NCI-H446 (cell line): ENCODE measurements at places on chromosomes 3 and 15.

GRCh38 chr3:195612075-195612800 is 28.5 kb upstream of the APOD start:
- DNase-seq: no peak

DNA sequence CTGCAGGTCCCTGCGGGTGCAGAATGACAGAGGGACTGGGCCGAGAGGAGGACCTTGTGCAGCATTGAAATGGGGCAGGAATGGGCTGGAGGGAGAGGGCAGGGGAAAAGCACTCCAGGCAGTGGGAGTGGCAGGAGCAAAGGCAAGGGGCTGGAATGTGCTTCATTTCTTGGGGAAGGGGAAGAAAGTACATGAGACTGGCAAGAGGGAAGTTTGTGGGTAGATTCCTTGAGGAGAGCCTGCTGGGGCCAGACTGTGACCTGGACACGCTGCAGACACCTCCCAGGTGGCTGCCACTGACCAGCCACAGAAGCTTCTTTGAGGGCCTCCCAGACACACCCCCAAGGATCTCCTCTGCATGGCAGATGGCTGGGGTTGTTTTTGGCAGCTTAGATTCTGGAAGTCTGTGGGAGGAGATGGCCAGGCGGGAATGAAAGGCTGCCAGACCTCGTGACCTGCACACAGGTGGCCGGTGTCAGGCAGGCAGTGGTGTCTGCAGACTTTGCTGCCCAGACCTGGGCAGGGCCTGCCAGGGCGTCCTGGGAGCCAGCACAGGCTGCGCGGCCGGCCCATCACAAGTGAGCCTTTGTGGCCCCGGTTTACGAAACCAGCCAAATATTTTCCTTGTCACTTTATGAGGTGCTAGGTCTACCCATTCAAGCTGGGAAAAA is 53.1 kb downstream of the SPSB4 start:
- DNase-seq: peak; percentile 49

DNA sequence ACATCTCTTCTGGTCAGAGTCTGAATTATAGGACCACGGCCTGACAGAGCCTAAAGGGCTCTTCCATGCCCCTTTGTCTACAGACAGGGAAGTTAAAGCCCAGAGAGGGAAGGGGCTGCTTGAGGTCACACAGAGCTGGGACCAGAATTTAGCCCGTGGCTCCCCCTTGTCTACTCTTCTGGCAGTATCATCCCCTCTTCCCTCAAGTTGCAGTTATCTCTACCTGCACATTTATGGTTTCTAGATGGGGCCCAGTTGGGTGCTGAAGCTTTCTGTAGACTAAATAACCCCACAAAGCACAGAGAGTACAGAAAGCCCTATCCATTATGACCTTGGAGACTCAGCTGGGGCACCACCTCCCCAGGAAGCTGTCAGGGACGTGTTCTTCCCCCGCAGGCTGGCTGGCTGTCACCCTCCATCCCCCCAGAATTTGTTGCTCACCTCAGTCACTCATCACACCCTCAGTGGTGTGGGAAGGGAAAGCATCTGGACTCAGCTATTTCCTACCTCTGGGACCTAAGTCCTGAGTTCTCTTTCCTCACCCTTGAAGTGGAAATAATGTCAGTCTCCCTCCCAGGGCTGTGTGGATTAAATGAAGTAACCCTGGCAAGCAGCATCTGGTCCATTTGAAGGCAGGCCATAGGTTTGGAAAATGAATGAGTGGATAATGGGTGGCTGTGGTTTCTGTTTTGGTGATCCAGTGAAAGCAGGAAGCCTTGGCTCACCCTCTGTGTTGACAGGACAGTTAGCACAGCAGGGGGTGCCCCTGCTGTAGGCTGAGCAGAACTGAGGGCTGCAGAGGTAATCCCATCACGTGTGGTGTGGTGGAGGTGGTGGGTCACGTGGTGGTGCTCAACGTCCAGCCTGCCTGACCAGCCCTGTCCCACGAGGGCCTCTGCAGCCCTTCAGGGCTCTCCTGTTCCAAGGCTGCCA is 16.3 kb downstream of the ACOX2 start:
- peak; percentile 3 for DNase-seq

- DNase-seq: no peak
Observed at GRCh38 chr15:37149146-37149545, 48.8 kb upstream of the MEIS2 start.

DNA sequence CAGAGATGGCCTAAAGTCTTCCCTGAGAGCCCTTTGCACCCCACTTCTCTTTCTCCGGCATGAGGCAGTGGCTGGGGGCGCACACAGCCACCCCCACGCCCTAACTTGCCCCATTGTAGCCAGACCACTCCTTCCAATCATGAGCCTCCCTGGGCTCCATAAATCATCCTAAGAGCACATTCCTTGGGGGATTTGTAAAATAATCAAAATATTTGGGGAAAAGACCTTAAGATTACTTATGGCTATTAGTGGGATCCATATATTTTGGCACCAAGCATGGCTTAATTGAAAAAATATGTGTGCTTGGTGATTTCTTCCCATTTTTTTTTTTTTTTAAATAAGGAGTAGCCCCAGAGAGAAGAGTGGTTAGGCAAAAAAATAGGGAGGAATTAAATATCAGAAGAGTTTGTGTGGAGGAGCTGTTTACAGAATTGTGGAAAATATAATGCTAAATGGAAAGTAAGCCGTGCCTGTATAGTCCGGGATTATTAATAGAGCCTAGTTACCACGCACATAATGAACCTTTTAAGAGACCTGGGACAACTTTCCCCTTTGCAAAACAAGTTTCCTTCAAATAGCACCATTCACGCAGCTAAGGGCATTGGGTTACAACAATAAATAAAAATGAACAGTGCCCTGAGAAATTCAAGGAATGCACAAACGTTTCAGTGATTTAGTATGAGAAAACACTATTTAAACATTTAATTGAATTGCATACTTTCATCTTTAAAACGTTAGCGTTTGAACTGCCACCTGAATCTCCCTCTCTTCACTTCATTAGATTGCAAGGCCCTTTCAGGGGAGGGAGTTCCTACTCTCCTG is 46.1 kb downstream of the SMAD6 start:
- DNase-seq: no peak

DNA sequence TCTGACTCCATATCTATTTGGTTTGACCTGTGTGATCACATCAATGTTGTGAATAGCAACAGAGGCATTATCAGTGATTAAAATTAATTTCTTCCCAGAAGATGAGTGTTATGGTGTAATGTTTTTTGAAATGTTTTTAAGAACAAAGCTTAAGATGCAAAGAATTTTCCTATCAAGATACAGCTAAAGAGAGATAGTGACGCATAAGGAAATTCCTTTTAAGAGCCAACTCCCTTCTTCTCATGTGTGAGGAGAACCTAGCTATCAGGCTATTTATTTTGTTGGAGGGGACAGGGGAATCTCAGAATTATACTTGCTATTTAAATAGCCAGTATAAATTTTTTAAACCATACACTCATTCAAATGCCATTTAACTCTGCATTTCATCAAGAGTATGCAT is 71.3 kb downstream of the COL8A1 start:
- no peak for DNase-seq

DNA sequence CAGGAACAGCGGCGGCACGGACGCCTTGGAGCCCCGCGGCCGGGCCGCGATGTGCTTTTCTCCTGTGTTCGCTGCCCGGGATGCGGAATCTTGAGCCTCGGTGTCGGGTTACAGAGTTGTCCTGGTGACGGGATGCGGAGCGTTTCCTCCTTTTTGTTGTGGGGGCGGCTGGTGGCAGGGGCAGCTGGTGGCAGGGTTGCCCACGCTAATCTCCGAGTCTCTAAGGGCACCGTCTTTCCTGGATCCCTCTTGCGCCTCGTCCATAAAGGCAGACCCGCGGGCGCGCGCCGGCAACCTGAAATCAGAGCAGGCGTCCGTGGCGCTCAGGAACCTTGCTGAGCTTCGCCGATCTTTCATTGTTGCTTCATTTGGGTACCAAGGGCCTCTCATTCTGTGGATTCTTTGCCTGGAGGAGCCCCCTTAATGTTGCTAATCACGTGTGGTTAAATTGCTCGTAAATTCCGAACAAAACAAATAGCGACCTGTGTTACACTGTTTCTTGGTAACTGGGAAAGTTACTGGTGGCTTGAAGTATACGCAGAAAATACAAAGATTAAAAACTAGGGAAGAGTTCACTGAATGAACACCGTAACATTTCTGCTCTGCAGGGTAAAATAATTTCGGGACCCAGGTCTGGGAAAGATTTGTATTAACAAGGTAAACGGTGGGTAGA is 844 bp upstream of the PFN2 start:
- DNase-seq: peak; percentile 93

DNA sequence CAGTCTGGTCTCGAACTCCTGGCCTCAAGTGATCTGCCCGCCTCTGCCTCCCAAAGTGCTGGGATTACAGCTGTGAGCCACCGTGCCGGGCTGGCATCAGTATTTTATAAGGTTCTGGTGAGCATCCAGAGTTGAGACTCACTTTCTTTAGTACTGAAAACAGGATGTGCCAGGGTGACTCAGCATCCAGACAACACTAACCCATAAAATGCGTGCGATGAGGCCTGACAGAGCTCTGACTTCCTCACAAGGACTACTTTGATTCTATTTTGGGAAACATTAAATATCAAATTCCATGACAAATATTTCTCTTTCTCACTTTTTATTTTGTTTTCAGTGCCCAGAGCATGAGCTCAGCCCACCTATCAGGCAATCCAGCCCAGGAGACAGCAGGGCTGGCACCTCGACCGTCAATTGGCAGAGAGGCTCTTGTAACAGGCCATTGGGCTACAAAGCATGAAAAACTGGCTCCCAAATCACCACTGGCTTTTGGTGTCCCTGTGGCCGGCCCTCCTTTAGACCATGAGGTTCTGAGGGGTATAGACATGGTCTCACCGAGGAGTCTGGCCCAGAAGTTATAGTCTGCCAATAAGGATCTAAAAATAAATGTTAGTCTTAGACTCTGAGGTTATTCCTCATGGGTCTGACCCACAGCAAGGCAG is 75.0 kb downstream of the FEM1B start:
- no peak for DNase-seq

- no peak for DNase-seq
Observed at GRCh38 chr3:196215493-196216020, 777 bp upstream of the SLC51A start.

GRCh38 chr15:78369161-78369560 is 29.0 kb downstream of the CRABP1 start:
- DNase-seq: no peak

DNA sequence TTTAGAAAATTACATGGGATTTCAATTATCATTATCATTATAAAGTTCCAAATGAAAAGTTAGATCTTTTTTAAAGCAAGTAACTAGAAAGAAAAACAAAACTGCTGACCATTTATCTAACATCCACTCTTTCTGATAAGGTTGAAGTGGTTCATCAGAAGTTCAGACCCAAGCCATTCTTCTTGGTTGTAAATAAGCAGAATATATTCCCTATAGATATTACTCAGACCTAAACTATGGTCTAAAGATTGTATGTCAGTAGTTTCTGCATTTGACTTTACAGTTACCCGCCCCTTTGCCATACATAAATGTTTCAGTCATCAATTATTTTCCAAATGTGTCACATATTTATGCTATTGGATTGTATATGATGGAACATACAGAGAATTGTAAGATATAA is 136.7 kb downstream of the PLOD2 start:
- DNase-seq: no peak

DNA sequence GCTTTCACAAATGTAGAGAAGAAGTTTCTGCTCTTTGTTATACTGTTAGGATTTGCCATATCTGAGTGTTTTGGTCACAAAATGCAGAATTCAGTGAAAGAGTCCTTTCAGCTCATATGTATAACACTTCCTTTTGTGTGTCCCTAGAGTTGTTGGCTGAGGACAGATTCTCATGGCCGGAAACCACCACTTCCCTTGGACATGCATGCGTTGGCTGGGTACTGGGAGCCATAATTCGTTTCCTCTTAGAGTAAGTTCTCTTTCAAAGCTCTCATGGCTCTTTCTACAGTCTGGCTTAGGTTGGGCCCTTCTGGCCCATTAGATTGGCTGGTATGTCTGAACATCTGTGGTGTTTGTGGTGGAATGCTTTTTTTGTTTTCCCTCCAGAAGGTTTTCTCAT is 298.5 kb downstream of the DIPK2A start:
- DNase-seq: no peak

DNA sequence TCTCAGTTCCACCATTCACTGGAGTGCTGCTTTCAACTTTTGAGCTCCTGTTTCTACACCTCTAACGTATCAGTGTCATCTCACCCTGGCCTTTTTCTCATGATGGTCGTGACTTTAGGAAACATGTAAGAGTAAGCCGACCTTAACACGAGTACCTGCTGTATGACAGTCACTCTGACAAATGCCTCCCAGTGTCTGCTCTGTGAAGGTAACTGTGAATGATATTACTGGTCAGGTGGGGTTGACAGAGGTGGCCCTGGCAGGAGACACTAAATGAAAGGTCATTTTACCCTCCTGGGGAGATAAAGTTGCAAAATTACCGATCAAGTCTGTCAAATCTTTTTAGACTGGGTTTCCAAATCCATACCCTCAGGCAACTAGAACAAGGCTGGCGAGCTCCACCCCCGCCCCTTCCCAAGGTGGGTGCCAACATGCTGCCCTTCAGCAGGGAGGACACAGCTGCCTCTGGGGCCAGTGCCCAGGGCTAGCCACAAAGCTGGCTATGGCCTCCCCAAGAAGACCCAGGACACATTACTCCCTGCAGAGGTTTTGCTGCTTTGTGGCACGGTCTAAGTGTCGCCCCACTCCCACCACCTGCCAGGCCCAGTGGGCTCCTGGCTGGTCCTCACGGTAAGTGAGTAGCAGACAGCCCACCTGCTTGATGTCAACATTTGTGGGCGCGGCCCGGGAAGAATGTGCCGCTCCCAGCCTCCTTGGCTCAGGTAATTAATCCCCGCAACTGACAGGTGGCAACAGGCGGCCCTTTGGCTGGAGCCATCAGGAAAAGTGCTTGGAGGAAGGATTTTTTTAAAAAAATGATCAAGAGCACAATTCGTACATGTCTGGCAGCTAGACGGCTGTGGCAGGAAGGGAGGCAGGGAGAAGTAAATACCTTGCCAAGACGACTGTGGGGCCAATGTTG is 211.8 kb downstream of the TP63 start:
- DNase-seq: no peak

DNA sequence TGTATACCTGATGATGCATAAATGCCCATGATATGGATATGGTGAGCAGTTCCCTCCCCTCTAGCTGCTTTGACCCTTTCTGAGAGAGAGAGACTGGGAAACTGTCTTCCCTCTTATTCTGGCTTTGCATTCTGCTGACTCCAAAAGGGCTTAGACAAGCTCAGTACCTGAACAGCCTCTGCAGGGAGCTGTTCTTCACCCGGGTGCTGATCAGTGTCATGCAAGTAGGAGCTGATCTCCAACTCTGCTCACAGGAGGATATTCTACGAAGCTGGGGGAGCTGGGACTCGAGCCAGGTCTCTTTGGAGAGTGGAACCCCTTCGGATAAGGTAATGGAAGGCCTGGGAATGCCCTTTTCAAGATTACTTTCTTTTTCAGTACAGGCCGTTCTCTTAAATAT is 237.1 kb downstream of the RYR3 start:
- no peak for DNase-seq

DNA sequence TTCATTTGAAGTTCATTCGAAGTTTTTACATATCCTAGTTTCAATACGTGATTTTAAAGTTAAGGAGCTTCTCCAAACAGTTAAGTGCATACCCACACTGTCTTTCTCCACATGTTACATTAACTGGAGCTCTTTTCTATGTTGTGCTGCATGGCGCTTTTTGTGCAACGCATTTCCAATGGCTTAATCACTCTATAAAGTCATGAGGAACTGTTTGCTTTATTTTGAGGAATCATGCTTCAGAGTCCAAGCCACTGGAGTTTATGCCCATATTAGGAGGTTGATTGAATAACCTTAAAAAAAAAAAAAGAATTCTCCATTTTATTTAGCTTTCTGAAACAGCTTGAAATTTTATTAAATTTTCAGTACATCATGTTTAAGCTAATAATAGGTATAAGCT is 109.4 kb upstream of the MBNL1 start:
- DNase-seq: no peak

- DNase-seq: no peak
Observed at GRCh38 chr15:97386940-97387339, 573.6 kb upstream of the ARRDC4 start.
